ENCODE measurements at places on chromosomes 12 and 14.

DNA sequence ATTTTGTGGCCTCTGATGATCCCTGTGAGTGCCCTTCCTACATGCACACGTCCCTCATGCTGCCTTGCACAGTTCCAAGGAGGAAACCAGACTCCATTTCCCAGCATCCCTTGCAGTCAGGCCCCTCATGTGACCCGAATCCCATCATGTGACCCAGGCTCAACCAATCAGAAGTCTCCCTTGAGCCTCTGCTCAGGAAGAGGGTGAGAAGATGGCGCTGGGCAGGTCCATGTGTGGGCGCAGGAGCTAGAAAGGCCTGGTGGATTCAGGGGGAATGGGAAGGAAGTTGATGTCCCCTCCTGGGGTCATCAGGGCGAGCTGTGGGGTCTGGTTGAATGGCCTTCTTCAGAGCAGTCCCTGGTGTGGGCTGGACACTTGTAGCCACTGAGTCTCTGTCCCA is 240.5 kb downstream of the ADGRD1 start:
- H3K27ac ChIP-seq, result no peak overlapping the region
- H3K4me1 ChIP-seq, result no peaks in the 10 kb centered on the region
- DNase-seq, result no peak
- no peak overlapping the region for H3K4me3 ChIP-seq
- no peaks in the 10 kb centered on the region for H3K27me3 ChIP-seq

GRCh38 chr12:80412343-80412953 is 31.6 kb upstream of the PTPRQ start:
- no peaks in the 10 kb centered on the region for H3K36me3 ChIP-seq
- no peaks in the 10 kb centered on the region for H3K27me3 ChIP-seq
- H3K4me1 ChIP-seq, result no peaks in the 10 kb centered on the region
- H3K4me3 ChIP-seq, result no peak overlapping the region
- DNase-seq, result no peak

- H3K4me1 ChIP-seq, result no peaks in the 10 kb centered on the region
- DNase-seq, result no peak
- H3K27me3 ChIP-seq, result no peaks in the 10 kb centered on the region
- H3K4me3 ChIP-seq, result no peak overlapping the region
These were observed 227.7 kb downstream of the SLC16A7 start for GRCh38 chr12:59823567-59823966.

DNA sequence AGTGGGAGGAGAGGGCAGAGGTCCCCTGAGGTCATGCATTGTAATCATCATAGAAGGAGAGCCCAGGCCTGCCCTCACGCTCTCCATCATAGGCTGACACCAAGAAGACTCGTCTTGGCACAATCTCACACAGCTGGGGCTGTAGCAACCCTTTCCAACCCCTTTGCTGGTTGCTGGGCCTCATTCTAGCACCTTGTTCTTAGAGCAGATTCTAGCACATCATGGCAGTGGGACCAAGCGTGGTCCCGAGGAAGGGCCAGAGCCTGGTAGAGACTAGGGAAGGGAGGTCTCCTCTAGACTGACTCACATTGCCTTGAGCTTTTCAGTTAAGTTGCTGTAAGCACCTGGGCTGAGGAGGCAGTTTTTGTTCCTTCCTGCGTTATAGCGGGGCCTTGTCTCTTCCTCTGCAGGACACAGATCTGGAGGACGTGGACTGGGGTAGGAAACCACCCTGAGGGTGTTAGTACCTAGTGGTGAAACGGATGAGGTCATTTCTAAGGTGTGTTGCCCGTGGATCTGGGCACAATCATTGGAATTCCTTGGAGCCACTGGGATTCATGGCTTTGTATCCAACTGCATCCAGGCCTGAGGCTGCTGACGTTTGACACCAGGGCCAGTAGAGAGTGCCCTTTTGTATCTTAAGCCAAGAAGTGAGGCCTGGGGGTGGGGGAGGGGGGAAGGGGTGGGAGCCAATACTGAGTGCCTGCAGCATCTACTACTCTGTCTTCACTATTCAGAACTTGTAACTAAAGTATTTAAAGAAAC is 19.9 kb downstream of the RPS6KL1 start:
- H3K4me1 ChIP-seq, result no peaks in the 10 kb centered on the region
- no peak overlapping the region for H3K27ac ChIP-seq
- peaks cover 66% of the 10 kb centered on the region for H3K36me3 ChIP-seq
- no peak for DNase-seq

DNA sequence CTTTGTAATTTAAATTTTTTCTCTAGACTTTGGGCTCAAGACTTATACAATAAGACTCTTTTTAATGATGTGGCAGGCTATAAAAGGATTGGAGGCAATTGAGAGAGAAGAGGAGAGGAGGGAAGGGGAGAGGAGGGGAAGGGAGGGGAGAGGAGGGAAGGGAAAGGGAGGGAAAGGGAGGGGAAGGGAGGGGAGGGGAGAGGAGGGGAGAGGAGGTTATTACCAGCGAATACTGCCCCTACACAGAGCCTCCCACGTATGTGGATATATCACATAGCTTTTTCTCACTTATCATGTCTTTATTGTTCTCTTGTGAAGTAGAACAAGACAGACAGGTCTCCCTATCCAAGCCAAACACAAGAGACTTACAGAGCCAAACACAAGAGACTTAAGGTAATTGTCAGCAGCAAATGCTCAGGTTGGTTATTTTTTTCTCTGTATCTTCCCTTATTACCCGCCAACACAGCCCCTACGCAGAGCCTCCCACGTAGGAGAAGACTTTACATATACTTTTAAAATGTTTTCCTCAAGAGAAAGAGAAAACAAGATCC is 63.1 kb downstream of the DRAM1 start:
- H3K27me3 ChIP-seq, result no peaks in the 10 kb centered on the region
- DNase-seq, result no peak
- no peak overlapping the region for H3K4me3 ChIP-seq
- H3K4me1 ChIP-seq, result no peaks in the 10 kb centered on the region
- no peak overlapping the region for H3K27ac ChIP-seq

- H3K36me3 ChIP-seq, result peaks cover 5% of the 10 kb centered on the region
- H3K4me1 ChIP-seq, result peaks cover 5% of the 10 kb centered on the region
- H3K27ac ChIP-seq, result no peak overlapping the region
- no peaks in the 10 kb centered on the region for H3K27me3 ChIP-seq
- no peak overlapping the region for H3K4me3 ChIP-seq
These were observed 64.2 kb downstream of the GNG2 start for GRCh38 chr14:51924600-51924999.

GRCh38 chr12:121872546-121873215 is 14.0 kb upstream of the HPD start:
- no peak for DNase-seq
- no peaks in the 10 kb centered on the region for H3K27me3 ChIP-seq
- no peak overlapping the region for H3K4me3 ChIP-seq
- no peaks in the 10 kb centered on the region for H3K36me3 ChIP-seq

DNA sequence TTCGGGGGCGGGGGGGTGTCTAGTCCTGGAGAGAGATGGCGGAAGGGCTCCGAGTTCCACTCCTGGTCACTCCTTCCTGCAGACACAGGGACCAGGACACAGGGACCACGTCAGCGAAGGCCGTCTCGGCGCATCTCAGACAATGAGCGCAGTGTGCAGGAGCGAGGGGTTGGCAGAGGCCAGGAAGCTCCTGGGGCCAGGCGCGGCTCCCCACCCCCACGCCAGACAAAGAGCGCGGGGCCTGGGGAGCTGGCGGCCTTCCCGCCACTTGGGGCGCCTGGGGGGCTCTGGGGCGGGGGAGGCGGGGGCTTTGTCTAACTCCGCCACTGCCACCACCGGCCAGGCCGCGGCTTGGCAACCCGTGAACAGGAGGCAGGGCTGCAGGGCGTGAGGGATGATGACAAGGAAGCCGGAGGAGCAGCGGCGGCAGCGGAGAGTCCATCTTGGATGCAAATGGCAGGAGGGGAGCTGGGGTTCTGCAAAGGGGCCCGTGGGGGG is 2.2 kb downstream of the CDK2AP1 start:
- peaks cover 9% of the 10 kb centered on the region for H3K4me1 ChIP-seq
- peak overlapping the region; percentile 62 for H3K4me3 ChIP-seq

DNA sequence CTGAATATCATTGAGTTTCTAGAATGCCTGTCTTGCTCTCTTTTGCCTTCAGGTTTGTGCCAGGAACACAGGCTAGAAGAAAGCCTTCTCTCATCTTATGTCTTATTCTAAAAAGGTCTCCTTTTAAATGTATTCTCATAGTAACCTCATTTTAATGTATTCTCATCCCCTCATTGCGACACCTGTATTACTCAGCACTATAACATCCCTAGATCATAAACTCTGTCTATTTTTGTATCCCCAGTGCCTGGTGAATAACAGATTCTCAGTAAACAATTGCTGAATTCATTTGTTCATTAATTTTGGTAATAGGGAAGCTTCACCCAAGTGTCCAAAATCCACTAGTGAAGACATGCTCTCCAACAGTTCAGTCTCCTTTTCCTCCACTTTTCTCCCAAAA is 8.8 kb upstream of the LRRK2 start:
- DNase-seq, result no peak
- no peaks in the 10 kb centered on the region for H3K36me3 ChIP-seq
- H3K27ac ChIP-seq, result no peak overlapping the region

- peaks cover 27% of the 10 kb centered on the region for H3K36me3 ChIP-seq
- H3K27ac ChIP-seq, result no peak overlapping the region
- no peaks in the 10 kb centered on the region for H3K4me1 ChIP-seq
- no peak overlapping the region for H3K4me3 ChIP-seq
- H3K27me3 ChIP-seq, result no peaks in the 10 kb centered on the region
These were observed 17.6 kb upstream of the CRIP2 start for GRCh38 chr14:105456736-105457617.

GRCh38 chr14:64158608-64159007 is 135.6 kb downstream of the ESR2 start:
- no peak overlapping the region for H3K27ac ChIP-seq
- H3K4me3 ChIP-seq, result no peak overlapping the region
- DNase-seq, result no peak
- H3K36me3 ChIP-seq, result peaks cover 75% of the 10 kb centered on the region
- no peaks in the 10 kb centered on the region for H3K27me3 ChIP-seq

DNA sequence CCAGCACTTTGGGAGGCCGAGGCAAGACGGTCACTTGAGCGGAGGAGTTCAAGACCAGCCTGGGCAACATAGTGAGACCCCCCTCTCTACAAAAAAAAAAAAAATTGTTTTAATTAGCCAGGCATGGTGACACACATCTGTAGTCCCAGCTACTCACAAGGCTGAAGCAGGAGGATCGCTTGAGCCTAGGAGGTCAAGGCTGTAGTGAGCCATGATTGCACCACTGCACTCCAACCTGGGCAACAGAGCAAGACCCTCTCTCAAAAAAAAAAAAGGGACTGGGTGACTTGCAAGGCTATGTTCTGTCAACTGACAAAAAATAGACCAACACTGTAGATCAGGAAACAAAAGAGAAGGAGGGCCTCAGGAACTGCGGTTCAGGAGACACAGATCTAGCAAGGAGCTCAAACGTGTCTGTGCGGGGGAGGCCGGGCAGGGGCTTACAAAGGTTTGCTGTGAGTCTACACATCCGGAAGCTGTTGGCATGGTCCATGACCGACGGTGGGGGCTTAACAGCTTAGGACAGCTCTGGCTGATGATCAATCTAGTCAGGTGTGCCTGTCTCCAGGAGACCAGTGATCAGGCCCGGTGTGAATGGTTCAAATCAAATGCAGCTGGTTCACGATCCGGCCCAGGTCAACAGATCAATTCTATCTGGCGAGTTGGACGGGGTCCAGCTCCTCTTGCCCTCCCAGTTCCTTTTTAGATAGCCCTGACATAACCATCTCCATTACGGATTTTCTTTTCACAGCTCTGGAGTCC is 31.7 kb upstream of the INF2 start:
- no peak overlapping the region for H3K4me3 ChIP-seq
- H3K27ac ChIP-seq, result no peak overlapping the region
- H3K4me1 ChIP-seq, result no peaks in the 10 kb centered on the region
- H3K36me3 ChIP-seq, result no peaks in the 10 kb centered on the region
- peaks cover 7% of the 10 kb centered on the region for H3K27me3 ChIP-seq

GRCh38 chr12:116432314-116432750 is 126.8 kb upstream of the MAP1LC3B2 start:
- H3K4me1 ChIP-seq, result no peaks in the 10 kb centered on the region
- no peak for DNase-seq
- no peak overlapping the region for H3K4me3 ChIP-seq
- no peak overlapping the region for H3K27ac ChIP-seq

DNA sequence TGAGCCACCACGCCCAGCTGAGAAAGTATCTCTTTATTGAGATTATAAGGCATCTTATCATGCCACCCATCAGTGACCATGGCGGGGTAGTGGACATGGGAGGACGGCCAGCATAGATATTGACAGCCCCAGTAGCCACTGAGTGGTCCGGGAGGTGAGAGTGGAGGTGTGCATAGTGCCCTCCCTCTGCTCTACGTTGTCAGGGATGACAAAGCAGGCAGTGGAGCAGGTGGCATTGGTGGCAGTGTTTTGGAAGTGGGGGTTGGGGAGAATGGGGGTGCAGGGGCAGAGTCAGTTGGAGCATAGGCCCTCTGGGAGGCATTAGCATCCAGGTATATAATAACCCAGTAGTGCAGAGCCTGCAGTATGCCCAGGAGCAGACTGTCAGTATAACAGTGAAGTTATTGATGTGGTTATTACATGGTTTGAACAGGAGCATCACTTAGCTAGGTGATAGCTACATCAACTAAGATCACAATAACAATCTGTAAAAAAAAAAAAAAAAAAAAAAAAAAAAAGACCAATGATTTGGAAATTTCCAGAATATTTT is 41.1 kb downstream of the GNG2 start:
- no peak overlapping the region for H3K27ac ChIP-seq
- DNase-seq, result no peak
- H3K4me3 ChIP-seq, result no peak overlapping the region
- H3K4me1 ChIP-seq, result peaks cover 18% of the 10 kb centered on the region
- no peaks in the 10 kb centered on the region for H3K27me3 ChIP-seq
- peaks cover 20% of the 10 kb centered on the region for H3K36me3 ChIP-seq

DNA sequence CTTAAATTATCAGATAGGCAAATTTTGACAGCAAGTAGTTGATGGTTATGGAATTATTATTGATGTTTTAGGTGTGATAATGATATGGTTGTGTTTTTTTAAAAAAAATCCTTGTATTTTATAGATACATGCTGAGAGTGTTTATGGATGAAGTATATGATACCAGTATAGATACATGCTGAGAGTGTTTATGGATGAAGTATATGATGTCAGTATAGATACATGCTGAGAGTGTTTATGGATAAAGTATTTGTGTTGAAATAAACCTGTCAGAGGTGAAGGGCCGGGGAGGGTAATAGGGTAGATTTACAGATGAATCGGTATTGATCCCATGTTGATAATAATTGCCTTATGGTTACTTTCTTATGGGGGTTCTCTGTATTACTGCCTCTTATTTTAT is 6.0 kb upstream of the RFX4 start:
- DNase-seq, result no peak
- H3K4me3 ChIP-seq, result no peak overlapping the region
- H3K4me1 ChIP-seq, result peaks cover 12% of the 10 kb centered on the region
- H3K27ac ChIP-seq, result no peak overlapping the region

GRCh38 chr14:102320033-102320660 is 601 bp downstream of the ZNF839 start:
- peak overlapping the region; percentile 56 for H3K4me3 ChIP-seq
- peaks cover 35% of the 10 kb centered on the region for H3K4me1 ChIP-seq

- H3K27ac ChIP-seq, result no peak overlapping the region
- no peak for DNase-seq
- no peaks in the 10 kb centered on the region for H3K27me3 ChIP-seq
These were observed 6.3 kb upstream of the OR4E2 start for GRCh38 chr14:21647380-21647779.

GRCh38 chr12:79274501-79275064 is 410.0 kb downstream of the SYT1 start:
- H3K4me1 ChIP-seq, result no peaks in the 10 kb centered on the region
- no peaks in the 10 kb centered on the region for H3K36me3 ChIP-seq
- no peak overlapping the region for H3K27ac ChIP-seq
- DNase-seq, result no peak
- no peaks in the 10 kb centered on the region for H3K27me3 ChIP-seq

- H3K36me3 ChIP-seq, result no peaks in the 10 kb centered on the region
- H3K4me1 ChIP-seq, result no peaks in the 10 kb centered on the region
- DNase-seq, result no peak
- no peak overlapping the region for H3K27ac ChIP-seq
- no peak overlapping the region for H3K4me3 ChIP-seq
These were observed 41.3 kb downstream of the VDR start for GRCh38 chr12:47863467-47863866.
